Lower leg skin (tissue), 4 donors: ENCODE measurements at places on chromosomes 5 and 9. TPM values are rescaled to one million over a fixed set of nuclear protein-coding genes. Genes with fewer than 3 reads are reported as not detected.

DNA sequence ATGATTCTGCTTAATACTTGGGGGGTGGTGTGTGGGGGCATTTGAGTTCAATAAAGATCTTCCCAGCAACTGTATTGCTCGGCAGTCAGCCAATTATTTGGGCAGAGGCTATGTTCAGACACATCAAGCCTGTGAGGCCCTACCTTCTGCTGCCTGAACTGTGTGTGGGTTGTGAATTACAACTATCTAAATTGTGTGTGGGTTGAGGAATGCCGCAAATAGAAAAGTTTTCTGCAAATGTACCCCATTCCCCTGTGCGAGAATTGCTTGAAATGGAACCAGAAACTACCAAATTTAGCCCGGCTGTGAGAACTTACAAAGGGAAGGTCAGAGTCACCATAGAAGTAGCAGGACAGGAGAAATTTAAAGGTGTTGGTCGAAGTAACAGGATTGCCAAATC lies 360.0 kb upstream of the PIK3R1 start:
- DNase-seq: no peak

- no peak for DNase-seq
These were observed 15.8 kb downstream of the NDST1 start for GRCh38 chr5:150523472-150524350.

DNA sequence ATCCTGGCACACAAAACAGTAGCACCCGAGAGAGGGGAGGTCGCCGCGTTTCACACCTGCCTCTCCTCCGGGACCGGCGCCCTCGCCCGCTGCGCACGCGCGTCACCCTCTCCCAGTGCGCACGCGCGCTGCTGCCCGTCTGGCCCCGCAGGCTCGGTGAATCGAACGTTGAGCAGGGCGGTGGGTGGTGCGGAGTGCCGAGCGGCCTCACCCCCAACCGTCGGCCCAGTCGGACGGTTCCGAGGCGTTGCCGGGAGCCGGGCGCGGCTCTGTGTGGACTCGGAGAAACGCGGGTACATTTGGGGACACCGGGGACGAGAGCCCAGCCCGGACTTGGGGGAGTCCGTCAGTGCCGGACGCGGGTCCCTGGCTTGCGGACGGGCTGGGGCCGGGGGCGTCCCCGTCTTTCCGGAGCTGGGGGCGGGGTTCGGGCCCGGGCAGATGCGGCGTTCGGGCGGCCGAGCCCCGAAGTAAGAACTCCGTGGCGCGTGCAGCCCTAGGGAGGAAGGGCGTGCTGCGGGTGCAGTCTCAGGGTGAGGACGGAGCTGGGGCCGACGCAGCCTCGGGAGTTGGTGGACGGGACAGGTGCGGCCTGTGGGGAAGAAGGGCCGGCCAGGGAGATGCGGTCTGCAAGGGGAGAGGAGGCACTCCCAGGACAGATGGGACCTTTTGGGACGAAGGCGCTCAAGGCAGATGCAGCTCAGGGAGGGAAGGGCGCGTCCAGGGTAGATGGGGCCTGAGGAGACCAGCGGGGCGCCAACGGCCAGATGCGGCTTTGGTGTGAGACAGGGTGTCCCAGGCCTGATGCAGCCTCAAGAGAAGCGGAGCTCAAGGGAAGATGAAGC lies at the start of gene POMT1:
TSS of gene POMT1 (plus strand) at position 138 of the 845 bp plus-strand sequence. CDS start 1,301 bp downstream, outside the sequence.
- DNase-seq: peak; percentile 72

GRCh38 chr5:147887930-147888329 lies 9.4 kb downstream of the SCGB3A2 start:
- no peak for DNase-seq

DNA sequence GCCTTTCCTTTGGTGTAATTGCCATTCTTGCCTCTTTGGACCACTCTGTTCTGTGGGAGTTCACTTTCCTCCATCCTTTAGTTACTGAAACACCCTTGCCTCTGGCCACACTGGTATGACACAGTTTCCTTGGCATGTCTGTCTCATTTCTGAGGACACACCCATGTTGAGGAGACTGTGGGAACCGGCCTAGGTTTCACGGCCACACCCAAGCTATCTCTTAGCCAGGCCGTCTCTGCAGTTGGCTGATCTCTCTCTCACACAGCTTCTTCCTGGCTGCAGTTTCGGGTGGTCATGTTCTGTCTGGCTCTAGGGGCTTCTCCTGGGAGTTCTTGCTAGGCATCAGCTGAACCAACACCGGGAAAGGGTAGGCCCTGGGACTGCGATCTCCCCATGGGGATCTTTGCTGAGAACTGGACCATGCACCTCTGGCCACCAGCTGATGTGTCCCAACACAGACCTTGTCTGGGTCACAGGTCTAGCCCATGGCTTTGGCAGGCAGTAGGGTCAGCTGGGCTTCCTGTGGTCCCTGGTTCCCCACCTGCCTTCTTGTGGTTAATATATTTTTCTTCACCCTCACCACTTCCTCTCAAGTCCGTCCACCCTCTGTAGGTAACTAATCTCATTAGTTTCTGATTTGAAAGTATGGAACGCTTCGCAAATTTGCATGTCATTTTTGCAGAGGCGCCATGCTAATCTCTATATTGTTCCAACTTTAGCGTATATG lies 24.9 kb downstream of the ARHGEF37 start:
- peak; percentile 84 for DNase-seq

The PIP5KL1 gene
- total RNA-seq: 4.1 TPM
